Posterior vena cava (tissue), 2 donors: ENCODE measurements at places on chromosomes 3 and 15. TPM values are rescaled to one million over a fixed set of nuclear protein-coding genes. Genes with fewer than 3 reads are reported as not detected.

The AEN gene
- total RNA-seq, result 24.3 TPM

The TRH gene
- total RNA-seq, result 0.23 TPM

The PSTPIP1 gene
- 18.1 TPM for total RNA-seq

The CMSS1 gene
- 27.6 TPM for total RNA-seq

The RETNLB gene
- not detected for total RNA-seq
